T-helper 17 cell (primary cell): ENCODE measurements at places on chromosomes 11 and 22. TPM values are rescaled to one million over a fixed set of nuclear protein-coding genes. Genes with fewer than 3 reads are reported as not detected.

SLN gene
- total RNA-seq = not detected

ZP1 gene
- total RNA-seq = not detected

FAM180B gene
- 0.47 TPM for total RNA-seq

CST6 gene
- total RNA-seq = not detected

ART5 gene
- total RNA-seq = not detected

PDGFD gene
- total RNA-seq = not detected

OR51B2 gene
- not detected for total RNA-seq

TMPRSS13 gene
- total RNA-seq = 2.4 TPM

MOV10L1 gene
- total RNA-seq = not detected

MYOD1 gene
- not detected for total RNA-seq

C11orf91 gene
- not detected for total RNA-seq

EML3 gene
- 169 TPM for total RNA-seq
